ENCODE measurements at places on chromosomes 2 and 18. TPM values are rescaled to one million over a fixed set of nuclear protein-coding genes. Genes with fewer than 3 reads are reported as not detected.

Gene KCNIP3
- 1.0 TPM for total RNA-seq

- ATAC-seq: no peak
These were observed 63.9 kb downstream of the ZEB2 start for GRCh38 chr2:144455987-144456386.

Gene USP14
- total RNA-seq: 71.4 TPM

Gene HOXD8
- total RNA-seq: 45.0 TPM

GRCh38 chr2:9279426-9279825 is 72.8 kb downstream of the ASAP2 start:
- no peak for ATAC-seq

Gene PSMA8
- total RNA-seq: not detected

Gene PARD6G
- total RNA-seq: 13.7 TPM

Gene TLX2
- total RNA-seq: 2.0 TPM

DNA sequence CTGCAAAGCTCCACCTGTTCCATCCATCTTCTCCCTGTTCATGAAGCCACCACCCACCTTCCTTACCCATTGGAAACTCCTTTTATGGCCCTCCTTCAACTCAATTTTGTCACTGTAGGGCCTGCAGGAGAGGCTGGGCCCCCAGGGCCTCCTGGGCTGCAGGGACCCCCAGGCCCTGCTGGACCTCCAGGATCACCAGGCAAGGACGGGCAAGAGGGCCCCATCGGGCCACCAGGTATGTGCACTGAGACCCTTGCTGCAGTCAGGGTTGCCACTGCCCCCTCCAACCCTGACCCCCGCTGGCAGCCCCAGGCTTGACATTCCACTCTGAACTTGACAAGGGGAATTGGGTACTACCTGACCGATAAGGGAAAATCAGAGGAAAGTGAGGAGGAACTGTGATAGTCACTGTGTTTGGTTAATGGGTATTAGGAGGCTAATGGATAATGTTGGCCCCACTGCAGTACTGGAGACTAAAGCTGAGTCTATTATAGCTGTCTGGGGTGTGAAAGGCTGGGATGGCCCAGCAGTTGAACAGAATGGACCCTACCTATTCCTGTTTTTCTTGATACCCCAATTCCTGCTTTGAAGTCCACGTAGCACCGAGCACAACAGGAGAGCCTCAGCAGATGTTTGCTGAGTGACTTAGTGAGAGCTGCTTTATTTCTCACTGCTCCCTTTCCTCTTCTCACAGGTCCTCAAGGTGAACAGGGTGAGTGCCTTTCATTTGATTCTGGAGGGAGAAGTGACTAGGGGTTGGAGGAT is 2.1 kb upstream of the KHK start:
- ATAC-seq: no peak

GRCh38 chr2:176284461-176285049 is 15.3 kb downstream of the MTX2 start:
- no peak for ATAC-seq

DNA sequence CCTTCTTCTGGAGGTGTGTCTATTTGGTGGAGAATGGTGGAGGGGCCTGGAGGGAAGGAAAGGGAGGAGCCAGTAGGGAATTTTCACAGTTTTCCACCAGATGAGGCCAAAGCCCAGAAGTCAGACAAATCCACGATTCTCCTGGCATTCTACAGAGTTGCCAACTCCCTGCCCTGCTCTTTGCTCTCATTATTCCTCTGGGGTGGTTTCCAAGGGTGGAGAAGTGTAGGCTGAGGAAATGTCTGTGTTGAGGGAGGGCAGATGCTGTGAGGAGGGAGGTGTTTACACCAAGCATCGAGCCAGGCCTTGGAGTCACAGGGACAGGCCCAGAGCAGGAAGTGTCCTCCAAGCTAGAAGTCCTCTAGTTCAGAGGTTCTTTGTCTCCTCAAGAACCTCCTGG is 124.1 kb upstream of the LGALSL start:
- no peak for ATAC-seq

Gene FAM237A
- total RNA-seq: not detected

Gene CCL20
- total RNA-seq: not detected

DNA sequence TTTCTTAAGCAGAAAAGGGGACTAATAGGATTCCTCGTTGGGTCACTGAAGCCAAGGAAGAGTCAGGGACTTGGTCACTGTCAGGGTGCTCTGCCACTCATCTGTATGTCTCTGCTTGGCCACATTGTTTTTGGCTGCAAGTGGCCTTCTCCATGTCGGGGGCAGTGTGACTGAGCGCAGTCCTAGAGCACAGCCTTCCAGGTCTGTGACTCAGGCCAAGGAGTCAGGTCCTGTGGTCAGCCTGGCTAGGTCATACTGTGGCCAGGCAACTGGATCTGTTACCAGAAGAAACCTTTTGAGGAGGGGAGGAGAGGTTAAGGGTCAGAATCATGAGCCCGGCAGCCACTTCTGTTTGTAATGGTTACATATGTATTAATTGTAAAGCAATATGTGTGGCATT is 61.3 kb downstream of the GALNT1 start:
- ATAC-seq: no peak

Gene CERKL
- total RNA-seq: 2.8 TPM

Measured in motor neuron (in vitro differentiated cells).